ENCODE measurements at places on chromosomes 11 and 22.

DNA sequence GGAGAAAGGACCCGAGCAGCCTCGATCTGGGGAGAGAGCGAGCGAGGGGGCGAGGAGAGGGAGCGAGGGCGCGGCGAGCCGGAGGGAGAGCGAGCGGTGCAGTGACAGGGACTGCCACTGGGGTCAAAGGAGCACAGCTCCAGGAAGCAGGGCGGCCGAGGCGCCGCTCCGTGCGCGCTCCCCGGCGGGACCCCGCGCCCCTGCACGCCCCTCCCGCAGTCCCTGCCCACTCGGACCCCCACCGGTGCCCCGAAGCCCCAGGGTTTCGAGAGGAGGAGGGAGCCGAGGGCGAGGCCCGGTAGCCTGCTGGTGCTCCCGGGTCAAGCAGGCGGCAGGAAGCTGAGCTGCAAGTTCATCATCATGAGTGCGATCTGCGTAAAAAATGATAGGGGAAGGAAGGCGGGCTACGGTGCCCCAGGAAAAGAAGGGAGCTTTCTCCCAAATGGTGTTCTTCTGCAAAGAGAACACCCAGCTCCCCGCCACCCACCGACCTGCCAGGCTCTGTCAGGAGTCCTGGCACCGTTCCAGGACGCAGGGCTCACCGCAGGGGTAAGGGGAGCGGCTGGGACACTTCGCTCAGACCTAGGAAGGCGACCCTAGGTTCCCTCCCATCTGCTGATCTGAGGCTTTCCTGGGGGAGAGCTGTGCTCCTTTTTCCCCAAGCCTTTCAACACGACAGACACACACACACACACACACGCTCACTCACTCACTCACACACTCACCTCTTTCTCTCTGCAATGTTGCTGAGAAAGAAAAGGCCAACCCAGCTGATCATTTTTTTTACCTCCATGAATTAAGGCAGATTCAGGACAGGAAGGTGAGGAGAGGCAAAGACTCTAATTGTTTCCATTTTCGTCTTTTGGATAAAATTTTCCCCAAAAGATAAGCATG lies at the start of gene MPPED2:
Gene MPPED2, minus strand, starts transcription at position 103 of the 894 bp plus-strand sequence. CDS start 5,980 bp downstream, outside the sequence.
- no peaks in the 10 kb centered on the region for H3K36me3 ChIP-seq
- H3K27ac ChIP-seq = no peak within 1 kb of the TSS
- peak; percentile 26 for DNase-seq
- peak within 1 kb of the TSS; percentile 77 for H3K4me3 ChIP-seq

DNA sequence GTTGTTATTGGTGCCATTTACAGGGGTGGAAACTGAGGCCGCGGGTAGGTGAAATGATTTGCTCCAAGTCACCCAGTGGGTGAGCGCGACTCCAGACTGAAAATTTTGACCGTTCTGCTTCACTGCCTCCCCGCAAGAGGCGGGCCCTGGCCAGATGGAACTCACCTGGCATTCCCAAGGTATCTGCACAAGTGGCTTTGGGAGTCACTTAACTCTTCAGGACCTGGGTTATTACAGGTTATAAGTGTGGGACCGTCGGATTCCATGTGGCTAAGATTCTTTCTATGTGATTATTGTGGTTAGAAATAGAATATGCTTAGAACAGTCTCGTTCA lies 598 bp downstream of the CABIN1 start:
- no peak for DNase-seq
- H3K4me3 ChIP-seq = peak overlapping the region; percentile 95
- peaks cover 51% of the 10 kb centered on the region for H3K4me1 ChIP-seq
- peak overlapping the region; percentile 97 for H3K27ac ChIP-seq
- H3K27me3 ChIP-seq = peaks cover 14% of the 10 kb centered on the region

- peak overlapping the region; percentile 27 for H3K27ac ChIP-seq
- H3K4me1 ChIP-seq = peaks cover 9% of the 10 kb centered on the region
- DNase-seq = no peak
- no peak overlapping the region for H3K4me3 ChIP-seq
- H3K27me3 ChIP-seq = no peaks in the 10 kb centered on the region
- no peaks in the 10 kb centered on the region for H3K36me3 ChIP-seq
These were observed 64.2 kb downstream of the LIF start for GRCh38 chr22:30182350-30182745.

GRCh38 chr22:40668611-40669411 lies 10.5 kb upstream of the MCHR1 start:
- H3K27ac ChIP-seq = no peak overlapping the region
- no peak overlapping the region for H3K4me3 ChIP-seq
- H3K4me1 ChIP-seq = no peaks in the 10 kb centered on the region

GRCh38 chr11:125091877-125092664 lies 19.4 kb downstream of the TMEM218 start:
- no peak overlapping the region for H3K27ac ChIP-seq
- H3K36me3 ChIP-seq = peaks cover 15% of the 10 kb centered on the region

DNA sequence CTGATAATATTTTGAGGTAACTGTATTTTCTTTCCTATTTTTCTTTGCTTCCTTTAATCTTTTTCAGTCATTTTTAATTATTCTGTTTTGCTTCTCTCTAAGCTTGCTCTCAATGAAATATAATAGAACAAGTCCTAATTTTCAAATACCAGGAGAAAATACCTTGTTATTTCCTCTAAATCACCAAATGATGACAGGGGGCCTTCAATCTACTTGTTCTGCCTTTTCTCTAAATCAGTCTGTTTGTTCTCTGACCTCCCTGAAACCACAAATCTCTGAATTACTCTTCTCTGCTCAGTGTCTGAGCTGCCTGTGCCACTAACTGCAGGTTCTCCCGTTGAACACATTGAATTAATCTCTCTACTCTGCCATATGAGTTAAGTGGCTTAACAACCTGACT lies 286.2 kb downstream of the C11orf87 start:
- no peak for DNase-seq
- no peak overlapping the region for H3K27ac ChIP-seq

DNA sequence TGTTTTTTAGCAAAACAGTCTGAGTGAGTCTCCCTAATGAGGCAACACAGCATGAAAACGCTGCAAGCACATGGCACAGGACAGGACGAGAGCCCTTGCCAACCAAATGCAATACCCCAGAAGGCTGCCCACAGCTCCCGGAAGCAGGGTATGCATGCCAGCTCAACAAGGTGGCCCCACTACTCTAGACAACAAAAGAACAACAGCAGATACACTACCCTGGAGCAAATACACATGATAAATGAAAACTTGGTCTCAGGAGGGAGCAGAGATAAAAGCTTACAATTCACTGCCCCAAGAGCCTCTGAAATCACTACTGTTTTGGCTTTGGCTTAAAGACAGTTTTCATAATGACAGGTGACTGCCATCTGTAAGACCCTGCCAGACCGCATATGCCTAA lies 785.4 kb upstream of the API5 start:
- H3K4me1 ChIP-seq = no peaks in the 10 kb centered on the region
- H3K27ac ChIP-seq = no peak overlapping the region
- DNase-seq = no peak
- H3K4me3 ChIP-seq = no peak overlapping the region

Data from immature natural killer cell (primary cell).